ENCODE measurements at places on chromosomes 4 and X.

DNA sequence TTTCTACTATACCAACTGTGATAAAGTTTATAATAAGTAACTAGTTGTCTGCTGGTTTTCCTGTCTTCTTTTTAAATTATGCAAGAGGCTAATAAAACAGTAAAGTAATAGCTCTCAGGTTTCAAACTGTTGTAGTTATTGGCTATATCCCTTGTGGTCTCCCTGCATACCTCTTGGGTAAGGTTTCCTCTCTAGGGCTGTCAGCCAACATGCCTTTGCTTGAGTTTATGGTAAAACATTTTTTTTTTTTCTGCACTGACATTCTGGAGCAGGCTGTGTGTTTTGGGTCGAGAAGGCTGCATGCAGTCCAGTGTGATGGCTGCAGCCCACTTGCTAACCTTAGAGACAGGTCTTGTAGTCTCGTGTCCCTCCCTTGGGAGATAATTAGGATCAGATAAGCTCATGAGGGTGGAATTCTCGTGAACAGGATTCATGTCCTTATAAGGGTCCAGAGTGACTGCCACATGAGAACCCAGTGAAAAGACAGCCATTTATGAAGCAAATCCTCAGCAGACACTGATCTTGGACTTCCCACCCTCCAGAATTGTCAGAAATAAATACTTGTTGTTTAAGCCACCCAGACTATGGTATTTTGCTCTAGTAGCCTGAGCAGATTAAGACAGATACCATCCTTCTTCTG is 831.2 kb downstream of the CCSER1 start:
- peak; percentile 85 for DNase-seq

GRCh38 chrX:10648614-10649013 is 28.2 kb upstream of the MID1 start:
- DNase-seq: peak; percentile 49

DNA sequence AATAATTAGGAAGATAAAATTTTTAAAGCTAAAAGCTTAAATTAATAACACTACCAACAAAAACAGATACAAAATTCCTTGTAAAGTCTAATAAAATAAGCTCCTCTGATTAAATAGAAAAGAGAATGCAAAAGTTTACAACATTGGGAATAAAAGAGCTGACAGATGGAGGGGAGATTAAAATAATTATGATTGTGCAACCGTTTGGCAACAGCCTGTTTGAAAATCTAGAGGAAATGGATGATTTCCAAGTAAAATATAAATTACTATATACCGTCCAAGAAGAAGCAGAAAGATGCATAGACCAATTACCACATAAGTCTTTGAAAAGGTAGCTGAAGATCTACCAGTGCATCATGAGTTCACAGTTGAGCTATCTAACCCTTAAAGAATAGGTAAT is 46.4 kb upstream of the VBP1 start:
- no peak for DNase-seq

DNA sequence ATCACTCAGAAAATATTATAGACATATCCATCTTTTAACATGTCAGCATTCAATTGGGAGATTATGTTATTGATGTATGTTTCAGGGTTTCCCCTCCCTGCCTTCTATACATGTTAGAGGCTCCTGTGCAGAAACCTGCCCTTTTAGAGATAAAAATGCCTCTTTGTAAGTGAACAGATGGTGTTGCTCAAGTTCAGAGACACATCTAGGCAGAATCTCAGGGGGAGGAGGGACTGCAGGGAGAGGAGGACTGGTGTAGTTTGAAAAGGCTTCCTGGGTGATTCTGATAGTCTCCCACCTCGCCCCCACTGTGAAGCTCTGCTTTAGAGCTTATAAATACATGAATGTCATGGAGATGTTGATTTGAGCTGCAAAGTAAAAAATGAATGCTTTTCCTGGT is 12.0 kb upstream of the UNC5C start:
- no peak for DNase-seq

DNA sequence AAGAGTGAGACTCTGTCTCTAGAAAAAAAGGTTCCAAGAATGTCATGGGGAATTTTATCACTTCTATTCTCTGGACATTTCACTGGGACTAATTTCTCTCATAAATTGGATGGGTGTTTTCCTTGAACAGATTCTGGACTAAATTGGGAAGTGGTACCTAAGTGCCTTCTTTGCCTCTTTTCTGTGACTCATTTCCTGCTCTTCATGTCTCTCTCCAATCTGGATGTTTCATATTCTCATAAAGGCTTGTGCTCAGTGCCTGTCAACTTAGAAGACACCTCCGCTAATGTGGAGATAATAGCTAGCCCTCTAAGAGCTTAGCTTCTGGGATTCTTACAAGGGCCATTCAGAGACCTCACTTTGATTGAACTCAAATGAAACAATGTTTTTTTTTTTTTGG is 38.0 kb upstream of the IGFBP7 start:
- peak; percentile 51 for DNase-seq

GRCh38 chrX:9535101-9535500 is 70.2 kb downstream of the TBL1X start:
- peak; percentile 3 for DNase-seq

DNA sequence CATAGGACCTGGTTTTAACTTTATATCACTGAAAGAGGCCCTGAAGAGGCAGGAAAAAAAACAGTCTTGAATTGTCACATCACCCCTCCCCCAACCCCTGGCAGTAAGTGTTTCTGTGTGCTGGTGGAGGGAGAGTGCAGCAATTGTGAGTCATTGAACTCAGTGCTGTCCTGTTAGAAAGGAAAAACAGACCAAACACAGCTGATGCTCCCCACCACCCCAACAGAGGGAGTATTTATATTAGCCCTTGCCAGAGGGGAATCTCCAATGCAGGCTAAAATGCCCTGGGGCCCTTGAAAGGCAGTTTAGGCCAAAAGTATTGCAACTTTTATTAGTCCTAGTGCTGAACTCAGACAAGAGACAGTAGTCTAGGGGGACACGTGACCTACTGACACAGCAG is 197.8 kb upstream of the AGTR2 start:
- DNase-seq: no peak

GRCh38 chr4:113837397-113837796 is 75.9 kb upstream of the CAMK2D start:
- DNase-seq: peak; percentile 86

GRCh38 chrX:39896951-39897740 is 200.6 kb downstream of the BCOR start:
- peak; percentile 87 for DNase-seq

GRCh38 chrX:79138658-79139241 is 5.7 kb upstream of the GPR174 start:
- DNase-seq: no peak

- no peak for DNase-seq
Observed at GRCh38 chr4:110705440-110705782, 82.5 kb upstream of the PITX2 start.

DNA sequence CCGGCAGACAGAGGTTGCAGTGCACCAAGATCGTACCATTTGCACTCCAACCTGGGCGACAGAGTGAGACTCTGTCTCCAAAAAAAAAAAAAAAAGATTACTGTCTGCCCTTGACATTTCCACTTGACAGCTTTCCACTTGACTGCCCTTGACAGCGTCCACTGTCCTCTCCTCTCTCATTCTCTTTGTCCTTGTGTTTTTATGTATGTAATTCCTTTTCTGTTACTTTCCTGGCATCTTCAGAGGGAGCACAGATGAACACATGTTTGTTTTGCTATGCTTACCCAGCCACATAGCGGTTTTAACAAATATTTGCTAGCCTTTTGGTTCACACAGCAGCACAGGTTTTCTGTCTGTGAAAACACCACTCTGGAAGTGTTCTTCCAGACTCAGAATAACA is 26.2 kb downstream of the SYAP1 start:
- no peak for DNase-seq

DNA sequence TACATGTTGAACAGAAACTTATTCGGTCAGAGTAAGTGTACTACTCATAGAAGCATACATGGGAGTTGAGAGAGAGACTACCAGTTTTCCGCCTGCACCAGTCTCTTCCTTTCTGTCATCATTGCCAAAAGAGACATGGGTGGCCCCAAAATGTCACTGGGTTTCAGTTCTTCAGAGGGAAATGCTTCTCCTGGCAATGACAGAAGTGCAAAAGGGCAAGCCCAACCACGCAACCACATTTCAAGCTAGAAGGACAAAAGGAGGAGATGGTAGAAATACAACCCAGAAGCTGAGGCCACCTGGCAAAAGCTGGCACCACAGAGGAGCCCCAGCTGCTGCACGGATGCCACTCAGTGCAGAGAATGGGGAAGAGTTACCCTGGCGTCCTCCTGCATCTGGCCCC is 320.1 kb downstream of the BCOR start:
- DNase-seq: no peak

DNA sequence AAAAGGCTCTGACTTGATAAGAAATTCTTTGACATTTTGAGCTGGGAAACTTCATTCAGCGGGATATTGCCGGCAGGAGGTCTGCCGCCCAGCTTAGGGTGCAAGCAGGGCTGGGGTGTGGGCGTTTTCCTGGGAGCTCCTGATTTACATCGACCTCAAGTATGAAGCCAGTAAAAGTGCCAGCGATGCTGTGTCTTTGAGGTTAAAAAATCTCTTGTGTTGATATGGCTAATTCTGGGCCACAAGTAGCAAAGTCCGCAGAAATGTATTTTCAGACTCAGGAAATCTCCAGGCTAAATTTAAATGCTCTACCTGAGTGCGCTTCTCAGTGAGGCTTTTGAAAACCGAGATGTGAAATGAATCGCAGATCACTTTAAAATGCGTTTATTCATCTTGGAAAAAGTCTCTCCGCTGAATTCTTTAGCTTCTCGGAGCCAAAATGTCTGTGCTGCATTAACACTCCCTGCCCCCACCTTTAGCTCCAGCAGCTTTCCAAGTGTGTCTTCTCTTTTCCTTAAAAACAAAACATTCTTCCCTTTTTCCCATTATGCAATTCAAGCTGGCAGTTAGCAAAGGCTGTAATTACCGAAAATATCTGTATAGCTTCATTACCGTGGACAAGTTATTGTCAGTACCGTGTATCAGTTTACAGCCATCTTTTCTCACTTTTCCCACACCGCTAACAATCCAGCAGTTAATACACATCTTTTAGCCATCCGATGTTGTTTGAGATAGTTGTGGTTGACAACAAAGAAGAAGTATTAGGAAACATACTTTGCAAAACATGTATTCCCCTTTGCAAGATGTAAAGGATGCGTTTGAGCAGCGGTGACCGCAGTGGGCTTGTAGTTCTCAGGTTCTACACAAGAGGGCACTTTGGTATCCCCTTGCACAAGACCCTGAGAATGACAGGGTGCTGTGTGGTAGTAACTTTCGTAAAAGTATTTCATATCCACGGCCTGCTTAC is 136.0 kb upstream of the STX18 start:
- DNase-seq: peak; percentile 56

DNA sequence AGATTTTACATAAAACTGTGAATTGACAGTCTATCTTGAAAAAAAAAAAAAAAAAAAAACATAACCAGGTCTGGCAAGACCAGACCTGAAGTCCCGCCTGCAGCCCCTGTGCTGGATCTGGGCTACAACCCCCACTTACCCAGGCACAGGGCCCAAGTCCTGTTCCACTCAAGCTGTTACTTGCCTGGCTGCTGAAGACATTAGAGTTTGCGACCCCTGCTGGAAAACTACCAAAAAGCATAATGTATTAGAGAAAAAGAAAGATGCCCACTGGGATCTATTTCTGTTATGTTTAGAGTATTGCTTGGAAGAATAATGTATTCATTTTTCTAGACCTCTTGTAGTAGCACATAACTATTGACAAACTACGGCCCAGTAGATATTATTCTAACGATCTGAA is 4.7 kb downstream of the HS3ST1 start:
- DNase-seq: peak; percentile 53

GRCh38 chr4:90137555-90137954 is 10.4 kb downstream of the CCSER1 start:
- DNase-seq: peak; percentile 14

GRCh38 chr4:110480746-110481271 is 4.9 kb downstream of the ENPEP start:
- DNase-seq: peak; percentile 61

DNA sequence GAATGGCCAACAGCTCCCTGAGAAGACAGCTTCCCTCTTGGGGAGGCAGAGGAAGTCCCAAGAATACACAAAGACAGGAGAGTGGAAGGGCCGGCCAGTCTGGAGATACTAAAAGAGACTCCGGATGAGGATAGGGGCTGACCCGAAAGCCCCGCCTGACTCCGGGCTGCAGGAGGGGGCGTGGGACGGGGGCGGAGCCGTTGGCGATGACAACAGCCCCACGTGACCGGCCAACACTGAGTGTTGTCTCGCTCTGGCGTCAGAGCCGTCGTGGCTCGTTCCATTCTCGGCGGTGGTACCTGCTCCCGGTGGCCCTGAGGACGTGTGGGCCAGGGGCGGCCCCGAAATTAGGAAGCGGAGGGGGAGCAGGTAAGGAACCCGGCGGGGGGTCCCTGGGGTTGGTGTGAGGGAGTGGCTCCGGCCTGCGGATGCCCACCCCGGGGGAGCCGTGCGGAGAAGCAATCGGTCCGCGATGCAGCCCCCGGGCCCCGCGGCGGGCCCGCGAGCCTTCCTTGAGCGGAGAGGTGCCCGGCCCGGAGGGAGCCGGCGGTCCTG is at the start of gene BEX4:
TSS of gene BEX4 (plus strand) at position 239 of the 555 bp plus-strand sequence. CDS start 1,046 bp downstream, outside the sequence.
- DNase-seq: peak; percentile 75

GRCh38 chrX:154800478-154801210 is 4.6 kb downstream of the MPP1 start:
- no peak for DNase-seq

GRCh38 chr4:58734030-58734674 is 1624.0 kb upstream of the IGFBP7 start:
- peak; percentile 17 for DNase-seq

GRCh38 chr4:184755278-184755677 is 21.4 kb upstream of the CENPU start:
- peak; percentile 26 for DNase-seq

DNA sequence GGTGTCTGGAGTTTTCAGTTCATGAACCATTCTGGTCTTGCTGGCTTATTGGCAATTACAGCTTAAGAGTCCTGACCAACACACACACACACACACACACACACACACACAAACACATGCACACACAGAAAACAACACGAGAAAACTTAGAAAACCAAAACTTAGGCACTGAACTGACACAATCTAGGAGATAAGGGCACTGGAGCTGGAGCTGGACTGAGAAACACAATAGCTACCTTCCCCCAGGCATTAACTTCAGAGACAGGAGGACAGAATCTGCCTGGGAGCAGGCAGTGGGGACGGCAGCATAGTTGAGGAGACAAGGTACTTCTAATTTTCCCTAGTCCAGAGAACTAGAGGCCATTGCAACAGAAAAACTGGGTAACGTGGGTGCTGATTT is 62.3 kb downstream of the LNX1 start:
- DNase-seq: no peak

- no peak for DNase-seq
Observed at GRCh38 chr4:168682898-168683500, 186.1 kb downstream of the PALLD start.

- peak; percentile 44 for DNase-seq
Observed at GRCh38 chr4:165204462-165204830, 2.9 kb upstream of the KLHL2 start.

GRCh38 chrX:53227224-53227765 is 2.3 kb upstream of the KDM5C start:
- DNase-seq: no peak

DNA sequence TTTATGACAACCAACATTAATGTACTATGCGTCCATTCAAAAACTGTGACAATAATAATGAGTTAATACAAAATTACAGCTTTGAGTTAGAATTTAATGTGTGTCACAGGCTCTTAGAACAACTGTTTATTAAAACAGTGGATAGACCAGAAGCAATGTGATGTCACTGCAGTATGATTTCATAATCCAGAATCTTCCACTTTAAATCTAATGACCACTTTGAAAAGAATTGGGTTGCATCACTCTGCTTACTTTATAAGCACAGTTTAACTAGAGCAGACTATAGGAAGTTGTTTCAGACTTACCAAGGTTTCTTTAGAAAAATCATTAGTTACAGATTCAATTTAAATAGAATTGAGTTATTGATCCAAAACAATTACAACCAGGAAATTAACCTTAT is 758.5 kb downstream of the KCTD8 start:
- DNase-seq: no peak

Measured in fibroblast of skin of back (primary cell).